Brain (organoid and tissue), 16 donors: ENCODE measurements at places on chromosomes 16 and 17.

- no peak for DNase-seq
Observed at GRCh38 chr17:5618476-5618875, 34.2 kb upstream of the NLRP1 start.

DNA sequence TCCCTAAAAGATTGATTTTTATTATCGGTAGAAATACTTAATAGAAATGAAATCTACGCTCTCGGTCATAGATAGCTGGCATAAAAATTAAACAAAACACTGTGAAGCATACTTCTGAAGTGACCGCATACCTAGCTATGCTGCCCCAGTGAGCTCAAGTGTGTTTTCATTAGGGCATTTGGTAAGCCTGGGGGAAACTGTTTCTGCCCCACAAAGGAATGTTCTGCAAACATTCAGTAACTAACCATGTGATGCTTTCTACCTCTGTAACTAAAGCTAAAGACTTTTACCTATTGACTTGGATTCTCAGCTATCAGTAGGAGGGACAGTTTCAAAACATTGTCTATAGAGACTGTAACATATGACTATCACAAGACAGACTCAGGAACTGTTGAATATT, 93.5 kb upstream of the HSBP1 start:
- DNase-seq: peak; percentile 42

DNA sequence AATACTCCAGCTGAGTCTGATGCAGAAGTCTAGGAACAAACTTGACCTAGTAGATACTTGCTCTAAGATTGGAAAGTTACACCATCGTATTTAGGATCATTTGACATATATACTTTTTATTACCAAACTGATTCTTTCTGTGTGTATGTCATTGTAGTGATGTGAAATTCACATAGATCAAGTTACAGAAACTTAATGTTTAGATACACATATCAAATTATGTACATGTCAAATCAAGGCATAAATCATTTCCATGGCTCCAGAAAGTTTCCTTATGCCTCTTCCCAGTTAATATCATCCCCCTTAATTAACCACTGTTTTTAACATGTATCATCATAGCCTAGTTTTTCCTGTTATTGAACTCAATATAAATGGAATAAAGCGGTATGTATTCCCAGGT, 292.0 kb upstream of the CDH11 start:
- DNase-seq: no peak

DNA sequence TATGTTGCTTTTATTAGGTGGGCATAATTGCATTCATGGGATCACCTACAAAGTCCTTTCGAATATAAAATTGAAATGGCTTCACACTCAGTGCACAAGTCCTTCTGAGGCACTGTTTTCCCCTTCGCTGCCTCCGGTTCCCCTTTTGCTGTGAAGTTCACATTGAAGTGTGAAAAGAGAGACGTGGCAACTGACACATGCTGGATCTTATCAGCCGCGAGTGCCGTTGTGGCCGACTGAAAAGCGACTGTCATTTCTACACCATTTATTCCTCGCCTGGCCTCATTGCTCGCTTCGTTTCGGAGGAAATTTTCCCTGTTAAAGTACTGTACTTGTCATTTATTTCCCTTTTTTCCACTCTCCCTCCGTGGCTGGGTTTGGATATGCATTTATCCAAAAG, 423.5 kb downstream of the MAF start:
- DNase-seq: no peak

GRCh38 chr17:32943206-32943605, 15.3 kb downstream of the TMEM98 start:
- DNase-seq: no peak

GRCh38 chr16:76389126-76389525, 111.9 kb downstream of the CNTNAP4 start:
- DNase-seq: no peak

- no peak for DNase-seq
Observed at GRCh38 chr17:15479703-15480102, 12.3 kb upstream of the CDRT4 start.

DNA sequence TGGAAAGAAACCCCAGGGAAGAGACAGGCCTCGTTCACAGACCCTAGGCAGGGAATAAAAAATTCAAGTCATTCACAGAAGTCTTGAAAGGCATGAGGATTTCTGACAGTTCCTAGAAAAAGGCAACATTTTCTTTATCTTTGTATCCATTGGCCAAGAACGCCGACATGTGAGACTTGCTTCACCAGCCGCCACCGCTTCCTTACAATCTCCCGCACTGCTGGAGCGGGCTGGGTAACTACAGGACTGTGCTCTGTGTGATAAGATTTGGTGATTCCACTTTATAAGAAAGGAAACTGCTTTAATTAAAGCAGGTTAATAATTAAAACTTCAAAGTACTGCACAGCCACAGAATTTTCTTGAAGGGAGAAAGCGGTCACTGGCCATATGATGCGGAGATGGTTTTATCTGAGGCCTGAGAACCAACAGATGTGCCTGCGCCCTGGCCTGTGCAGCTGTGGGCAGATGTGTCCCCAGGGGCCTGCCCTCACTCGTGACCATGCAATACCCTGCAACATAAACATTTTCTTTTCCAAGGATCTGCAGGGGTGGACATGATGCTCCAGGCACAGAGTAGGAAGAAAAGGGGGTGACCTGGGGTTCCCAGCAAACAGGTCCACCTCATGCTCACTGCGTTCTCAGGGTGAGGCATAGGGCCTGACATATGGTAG, 13.0 kb upstream of the LGALS3BP start:
- DNase-seq: no peak

- DNase-seq: no peak
Observed at GRCh38 chr16:50272687-50273381, 6.5 kb downstream of the ADCY7 start.

DNA sequence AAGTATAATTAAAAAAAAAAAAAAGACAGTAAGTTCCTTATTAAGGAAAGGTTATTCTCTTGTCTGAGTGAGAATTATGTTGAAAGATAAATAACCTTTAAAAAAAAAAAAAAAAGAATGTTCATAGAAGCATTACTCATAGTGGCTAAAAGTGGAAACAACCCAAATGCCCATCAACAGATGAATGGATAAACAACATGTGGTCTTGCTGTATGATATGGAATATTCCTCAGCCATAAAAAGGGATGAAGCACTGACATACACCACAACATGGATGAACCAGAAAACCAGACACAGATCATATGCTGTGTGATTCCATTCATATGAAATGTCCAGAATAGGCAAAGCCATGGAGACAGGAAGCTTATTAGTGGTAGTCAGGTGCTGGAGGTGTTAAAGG, 9.2 kb upstream of the CCNF start:
- no peak for DNase-seq

- DNase-seq: peak; percentile 67
Observed at GRCh38 chr16:56600398-56600999, 7.9 kb upstream of the MT2A start.

- no peak for DNase-seq
Observed at GRCh38 chr17:79852748-79853147, 13.5 kb upstream of the CBX4 start.

GRCh38 chr17:18963126-18964017, 11.4 kb downstream of the SLC5A10 start:
- no peak for DNase-seq

GRCh38 chr17:49707246-49707607, 537 bp downstream of the SLC35B1 start:
- no peak for DNase-seq

- no peak for DNase-seq
Observed at GRCh38 chr17:63222655-63223054, 223.5 kb downstream of the CYB561 start.

DNA sequence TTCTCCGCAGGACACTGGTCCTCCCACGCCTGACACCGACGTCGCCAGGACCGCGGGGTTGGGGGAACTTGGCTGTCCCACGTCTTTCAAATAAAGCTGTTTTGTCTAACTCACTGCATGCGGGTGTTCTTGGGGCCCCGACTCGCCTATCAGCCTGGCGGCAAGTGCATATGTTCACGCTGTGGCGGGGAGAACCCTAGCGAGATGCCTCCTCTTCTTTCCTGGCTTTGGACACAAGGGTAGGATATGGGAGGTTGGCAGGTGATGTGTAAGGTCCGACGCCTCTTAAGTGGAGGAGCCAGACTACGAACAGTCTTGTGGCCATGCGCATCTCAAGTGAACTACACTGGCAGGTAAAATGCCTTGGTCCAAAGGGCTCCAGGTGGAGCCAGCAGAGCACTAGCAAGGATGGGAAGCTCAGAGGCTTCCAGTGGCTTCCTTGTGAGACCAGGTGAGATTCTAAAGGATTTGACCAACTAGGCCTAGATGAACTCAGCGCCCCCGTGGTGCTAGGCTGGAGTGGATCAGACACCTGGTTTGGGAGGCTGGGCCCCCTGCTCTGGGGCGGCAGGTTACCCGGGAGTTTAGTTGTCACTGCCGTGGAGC, 873 bp upstream of the RPS2 start:
- DNase-seq: no peak

DNA sequence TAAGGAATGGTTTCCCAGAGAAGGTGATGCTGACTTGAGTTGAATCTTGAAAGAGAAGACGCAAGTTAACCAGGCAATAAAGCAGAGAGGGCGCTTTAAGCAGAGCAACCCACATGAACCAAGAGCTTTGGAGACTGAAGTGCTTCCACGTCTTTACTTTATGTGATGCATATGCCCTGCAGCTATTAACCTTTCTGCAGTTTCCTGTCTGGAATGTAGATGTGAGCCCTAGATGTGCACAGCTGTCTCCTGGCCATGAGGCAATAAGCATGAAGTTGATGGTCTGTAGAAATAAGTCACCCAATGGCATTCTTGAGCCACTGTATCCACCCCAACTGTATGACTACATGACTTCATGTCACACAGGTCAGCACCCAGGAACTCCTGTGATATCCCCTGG, 5.7 kb upstream of the CHST4 start:
- no peak for DNase-seq

- peak; percentile 95 for DNase-seq
Observed at GRCh38 chr16:84819644-84820304, at the start of gene CRISPLD2. Gene CRISPLD2, plus strand, starts transcription at chr16:84819985. Its CDS starts 18,511 bp downstream, at chr16:84838496.

- DNase-seq: no peak
Observed at GRCh38 chr16:77613095-77613494, 109.2 kb upstream of the NUDT7 start.

DNA sequence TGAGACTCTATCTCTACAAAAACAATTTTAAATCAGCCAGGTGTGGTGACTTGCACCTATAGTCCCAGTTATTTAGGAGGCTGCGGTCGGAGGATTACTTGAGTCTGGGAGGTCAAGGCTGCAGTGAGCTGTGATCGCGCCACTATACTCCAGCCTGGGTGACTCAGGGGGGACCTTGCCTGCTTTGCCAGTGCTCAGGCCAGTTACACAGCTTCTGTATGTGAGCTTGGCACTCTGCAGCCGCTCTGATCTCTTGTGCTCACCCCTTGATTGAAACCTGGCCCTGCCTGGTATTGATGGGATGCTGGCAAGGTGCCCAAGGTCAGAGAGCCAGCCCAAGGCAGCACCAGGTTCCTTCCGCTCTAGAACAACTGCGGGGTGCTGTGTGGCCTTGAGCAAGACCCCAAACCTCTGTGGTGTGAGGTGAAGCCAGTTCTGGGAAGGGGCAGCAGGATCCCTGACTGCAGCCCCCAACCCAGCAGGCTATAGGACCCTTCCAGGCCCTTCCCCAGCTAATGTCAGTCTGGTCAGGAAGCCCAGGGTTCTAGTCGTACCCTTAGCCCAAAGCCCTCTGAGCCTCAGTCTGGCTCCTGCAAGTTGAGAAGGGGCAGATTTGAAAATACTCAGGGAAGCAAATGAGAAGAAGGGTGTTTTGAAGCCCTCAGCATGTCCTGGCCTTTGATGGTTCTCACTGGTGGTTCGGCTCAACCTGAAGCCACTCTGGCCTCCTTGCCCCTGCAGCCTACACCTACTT, 18.9 kb downstream of the MMP15 start:
- DNase-seq: no peak

GRCh38 chr16:13992976-13993375, 73.0 kb downstream of the ERCC4 start:
- DNase-seq: no peak

DNA sequence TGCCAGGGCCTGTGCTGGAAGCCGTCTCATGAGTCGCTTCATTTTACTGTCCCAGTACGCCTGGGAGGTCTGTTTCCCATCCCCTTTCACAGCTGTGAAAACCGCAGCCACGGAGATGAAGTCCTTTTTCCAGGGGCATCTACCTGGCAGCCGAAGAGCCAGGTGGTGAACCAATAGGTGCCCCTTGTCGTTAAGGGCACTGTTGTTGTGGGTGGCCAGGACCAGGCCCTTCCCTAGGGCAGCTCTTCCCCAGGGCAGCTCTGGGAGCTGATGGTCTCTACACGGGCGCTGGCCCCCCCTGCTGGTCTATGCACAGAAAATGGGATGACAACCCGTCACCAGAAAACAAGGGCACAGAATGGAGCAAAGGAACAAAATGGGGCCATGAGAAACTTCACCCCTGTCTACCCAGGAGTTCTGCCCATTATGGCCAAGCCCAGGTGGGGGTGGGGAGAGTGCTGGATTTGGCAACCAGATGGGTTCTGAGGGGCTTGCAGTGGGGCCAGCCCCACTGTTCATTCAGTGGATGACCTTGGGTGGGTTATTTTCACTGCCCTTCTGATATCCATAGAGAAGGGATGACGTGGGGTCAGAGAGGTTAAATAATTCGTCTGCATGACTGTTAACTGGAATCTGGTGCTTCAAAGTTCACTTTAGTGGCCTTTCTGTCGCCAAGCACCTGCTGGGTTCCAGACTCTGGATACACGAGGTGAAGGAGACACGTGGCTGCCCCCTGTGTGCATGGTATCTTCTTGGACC, 11.5 kb downstream of the RMI2 start:
- no peak for DNase-seq

- DNase-seq: no peak
Observed at GRCh38 chr16:79609861-79610260, 9.3 kb upstream of the MAF start.

- DNase-seq: no peak
Observed at GRCh38 chr17:42989141-42989540, 8.8 kb downstream of the RUNDC1 start.

DNA sequence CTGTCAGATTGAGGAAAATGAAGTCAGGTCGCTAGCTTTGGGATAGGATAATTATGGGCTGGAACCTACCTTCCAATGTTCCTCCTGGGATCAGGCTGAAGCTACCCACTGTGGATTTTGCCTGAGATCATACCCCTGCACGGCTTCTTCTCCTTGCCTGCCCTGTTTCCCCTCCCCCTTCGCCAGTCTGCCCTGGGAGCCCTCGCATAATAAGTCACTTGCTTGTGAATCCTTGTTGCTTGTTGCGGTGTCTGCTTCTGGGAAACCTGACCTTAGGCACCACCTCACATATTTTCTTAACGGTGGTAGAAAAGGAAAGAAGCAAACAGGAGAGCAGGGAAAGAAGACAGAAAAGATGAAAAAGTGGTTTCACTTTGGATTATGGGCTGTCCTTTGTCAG, 13.3 kb upstream of the PMP22 start:
- peak; percentile 11 for DNase-seq

GRCh38 chr17:34713687-34714086, 134.3 kb downstream of the TMEM132E start:
- DNase-seq: no peak
